ENCODE measurements at places on chromosomes 3 and 15.

DNA sequence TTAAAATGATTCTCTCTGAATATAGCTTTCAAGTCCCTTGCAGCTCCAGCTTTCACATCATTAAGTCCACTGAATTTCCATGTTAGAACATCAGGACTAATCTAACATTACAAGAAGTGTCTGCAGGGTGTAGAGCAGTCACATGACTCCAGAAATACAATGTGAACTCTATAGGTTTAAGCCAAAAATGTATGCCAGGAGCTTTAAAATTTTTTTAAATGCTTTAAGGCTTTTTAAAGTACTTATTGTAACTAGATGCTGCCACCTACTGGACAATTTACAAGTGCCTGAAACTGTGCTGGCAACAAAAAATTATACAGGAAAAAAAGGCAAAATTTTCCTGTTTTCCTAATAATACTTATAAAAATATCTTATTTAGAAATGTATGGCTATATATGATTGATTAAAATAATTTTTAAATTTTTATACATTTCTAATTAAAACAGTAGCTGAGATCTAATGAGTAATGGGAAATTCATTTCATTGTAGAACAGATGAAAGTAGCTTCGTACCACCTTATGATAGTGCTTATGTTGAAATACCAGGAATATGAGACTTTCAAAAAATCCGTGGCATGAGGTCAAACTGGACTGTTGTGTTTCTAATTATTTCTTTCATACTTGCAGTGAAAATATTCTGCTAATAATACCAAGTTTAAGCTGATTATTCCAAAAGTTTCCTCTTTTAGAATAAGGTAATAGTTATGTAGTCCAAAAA, 25.7 kb downstream of the FSIP1 start:
- peak; percentile 68 for DNase-seq

DNA sequence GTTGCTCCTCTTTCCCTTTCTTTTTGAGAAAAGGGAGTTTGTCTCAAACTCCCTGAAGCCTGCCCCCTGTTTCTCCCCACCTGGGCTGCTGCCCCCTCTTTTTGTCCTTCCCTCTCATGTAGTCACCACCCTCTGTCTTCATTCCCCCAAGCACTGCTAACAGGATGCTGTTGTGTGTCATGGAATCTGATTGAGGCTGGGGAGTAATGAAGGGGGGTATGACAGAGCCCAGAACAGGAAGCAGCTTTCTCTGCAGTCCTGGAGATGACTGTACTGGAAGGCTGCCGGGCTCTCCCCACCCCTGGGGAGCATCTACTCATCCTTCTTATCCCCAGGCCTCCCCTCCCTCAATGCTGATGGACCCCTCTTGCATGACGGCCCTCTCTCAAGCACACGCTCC, 181.6 kb downstream of the ABHD5 start:
- no peak for DNase-seq

GRCh38 chr3:111260878-111261277, 189.3 kb downstream of the NECTIN3 start:
- DNase-seq = no peak

- no peak for DNase-seq
Measured at GRCh38 chr3:149368201-149368673, 9.2 kb downstream of the TM4SF1 start.

DNA sequence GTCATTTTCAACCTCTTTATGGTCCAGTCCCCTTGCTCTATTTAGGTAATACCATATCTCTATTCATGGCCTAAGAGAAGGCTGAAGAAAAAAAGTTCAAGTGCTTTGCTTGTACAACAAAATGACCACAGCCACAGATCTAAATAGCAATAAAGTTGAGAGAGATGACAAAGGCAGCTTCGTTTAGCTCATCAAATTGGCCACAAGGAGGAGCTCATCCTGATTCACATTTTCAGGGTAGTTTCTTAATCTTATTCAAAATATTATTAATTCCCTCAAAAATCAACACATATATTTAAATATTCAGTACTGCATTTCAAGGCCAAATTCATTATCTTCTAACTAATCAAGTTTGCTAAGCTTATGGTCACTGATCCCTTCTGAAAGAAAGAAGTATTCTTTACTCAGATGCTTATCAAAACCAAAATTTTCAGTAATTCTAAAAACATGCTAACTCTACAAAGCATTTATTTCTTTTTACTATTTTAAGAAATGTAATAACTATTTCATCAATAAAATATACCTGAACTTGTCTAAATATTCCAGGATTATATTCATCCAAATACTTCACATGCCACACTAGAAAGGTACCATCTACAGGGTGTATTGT, 85.5 kb downstream of the DMXL2 start:
- DNase-seq = no peak

GRCh38 chr3:177340243-177340830, 143.1 kb upstream of the TBL1XR1 start:
- DNase-seq = no peak

Data from left kidney (tissue), 8 donors.